Jurkat, Clone E6-1 (cell line): ENCODE measurements at places on chromosomes 4 and X.

DNA sequence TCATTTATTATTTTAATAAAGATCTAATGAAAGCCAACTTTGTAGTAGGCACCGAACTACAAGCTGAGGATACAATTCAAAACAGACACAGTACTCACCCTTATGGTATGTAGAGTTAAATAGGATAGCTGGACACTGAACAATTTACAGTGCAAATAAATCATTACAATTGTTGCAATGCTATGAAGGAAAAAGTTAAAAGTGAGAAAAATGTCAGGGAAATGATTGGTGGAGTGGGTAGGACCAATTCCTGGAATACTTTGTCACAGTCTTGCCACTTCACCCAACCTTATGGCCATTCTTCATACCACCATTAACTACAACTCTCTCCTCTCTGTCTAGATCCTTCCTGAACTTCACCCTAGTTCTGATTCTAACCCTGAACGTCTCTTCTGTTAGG lies 70.1 kb upstream of the CCSER1 start:
- DNase-seq, result no peak

DNA sequence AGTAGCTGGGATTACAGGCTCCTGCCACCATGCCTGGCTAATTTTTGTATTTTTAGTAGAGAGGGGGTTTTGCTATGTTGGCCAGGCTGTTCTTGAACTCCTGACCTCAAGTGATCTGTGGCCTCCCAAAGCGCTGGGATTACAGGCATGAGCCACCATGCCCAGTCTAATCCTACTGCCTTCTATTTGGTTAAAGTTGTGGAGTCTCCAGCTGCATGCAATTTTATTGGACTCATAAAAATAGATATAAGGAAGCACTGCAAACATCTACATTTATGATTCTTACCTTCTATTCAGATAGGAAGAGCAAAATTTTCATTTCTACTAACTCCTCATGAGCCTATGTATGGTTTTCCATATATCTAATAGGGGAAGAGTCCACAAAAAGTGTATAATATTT lies 13.7 kb downstream of the RIPPLY1 start:
- no peak for DNase-seq

DNA sequence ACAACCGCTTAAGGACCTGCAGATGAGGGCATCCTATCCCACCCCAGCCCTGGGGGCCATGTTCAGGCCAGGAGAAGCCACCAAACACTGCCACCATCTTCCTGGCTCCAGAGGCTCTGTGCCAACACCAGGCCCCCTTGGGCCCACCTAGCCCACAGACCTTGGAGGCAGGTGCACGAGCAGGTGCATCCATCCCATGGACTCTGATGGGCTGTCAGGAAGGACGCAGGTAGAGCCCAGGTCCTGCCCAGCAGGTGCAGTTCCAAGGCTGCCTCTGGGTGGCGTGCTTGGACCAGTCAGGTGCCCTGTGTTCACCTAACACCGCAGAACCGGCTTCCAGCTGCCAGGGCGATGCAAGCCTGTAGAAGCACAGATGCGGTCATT lies 22.8 kb upstream of the PDE6B start:
- no peak for DNase-seq

DNA sequence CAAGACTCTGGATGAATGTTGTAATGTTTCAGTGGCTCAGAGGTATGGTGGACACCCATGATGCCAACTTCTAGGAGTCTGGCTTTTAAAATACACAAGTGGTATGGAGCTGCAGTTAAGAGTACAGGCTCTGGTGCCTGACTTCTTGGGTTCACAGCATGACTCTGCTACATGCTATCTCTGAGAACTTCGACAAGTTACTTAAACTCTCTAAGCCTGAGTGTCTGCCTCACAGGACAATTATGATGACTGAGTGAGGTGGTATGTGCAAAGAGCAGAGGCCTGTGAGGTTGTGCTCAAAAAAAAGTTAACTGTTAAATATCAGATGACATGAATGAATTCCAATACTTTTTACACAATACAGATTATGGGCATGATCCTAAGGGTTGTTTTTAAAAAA lies 90.9 kb upstream of the SRD5A3 start:
- no peak for DNase-seq

GRCh38 chr4:144591401-144591800 lies 54.6 kb upstream of the HHIP start:
- DNase-seq, result peak; percentile 63

- no peak for DNase-seq
These were observed 442.9 kb downstream of the MID1IP1 start for GRCh38 chrX:39244147-39244546.

GRCh38 chr4:93384241-93384640 lies 444.3 kb upstream of the ATOH1 start:
- DNase-seq, result no peak

GRCh38 chr4:31114816-31115215 lies 394.6 kb downstream of the PCDH7 start:
- DNase-seq, result no peak

DNA sequence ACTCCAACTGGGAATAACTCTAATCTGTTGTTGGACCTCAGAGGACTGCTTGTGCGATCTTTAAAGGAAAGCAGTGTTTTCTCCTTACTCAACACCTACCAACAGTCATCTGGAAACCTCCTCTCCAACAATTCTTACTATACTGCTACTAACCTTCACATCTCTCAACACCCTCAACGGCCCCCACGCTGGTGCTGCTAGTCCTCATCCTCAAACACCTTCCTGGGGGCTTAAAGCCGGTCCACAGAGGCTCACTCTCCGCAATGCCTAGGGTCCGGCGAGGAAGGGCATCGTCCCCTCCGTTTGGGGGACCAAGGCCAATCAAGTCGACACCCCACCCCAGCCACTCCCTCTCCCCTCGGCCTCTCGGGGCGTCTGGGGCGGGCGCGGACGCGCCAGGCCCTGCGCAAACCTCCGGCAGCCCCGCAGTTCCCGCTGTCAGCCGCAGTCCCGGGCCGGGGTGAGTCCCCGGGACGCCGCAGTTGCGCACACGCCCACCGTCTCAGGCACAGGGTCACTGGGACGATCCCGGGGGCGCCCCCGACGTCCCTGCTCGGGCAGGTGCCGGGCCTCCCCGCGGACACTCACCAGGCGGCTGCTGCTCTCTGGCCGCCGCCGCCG lies 418 bp downstream of the TAB3 start:
- DNase-seq, result no peak

- no peak for DNase-seq
These were observed 18.5 kb downstream of the SPATA18 start for GRCh38 chr4:52069571-52069970.

DNA sequence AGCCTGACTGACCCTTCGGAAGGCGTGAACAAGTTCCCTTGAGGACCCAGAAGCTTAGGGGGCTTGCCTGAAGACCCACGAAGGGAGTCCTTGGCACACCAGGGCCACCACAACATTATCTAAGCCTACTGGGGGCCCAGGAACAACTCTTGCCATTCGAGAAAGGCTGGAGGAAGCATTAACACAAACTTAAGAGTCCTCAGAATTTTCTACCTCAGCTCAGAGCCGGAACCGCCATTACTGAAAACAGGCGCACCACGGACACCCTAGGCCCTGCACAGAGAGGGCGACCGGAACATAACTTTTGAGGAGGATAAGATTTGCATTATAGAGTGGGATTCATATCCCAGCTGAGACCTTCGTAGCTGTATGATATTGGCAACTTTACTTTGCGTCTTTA lies 229.1 kb downstream of the ADAM29 start:
- no peak for DNase-seq

GRCh38 chrX:912677-913076 lies 282.1 kb downstream of the SHOX start:
- no peak for DNase-seq

DNA sequence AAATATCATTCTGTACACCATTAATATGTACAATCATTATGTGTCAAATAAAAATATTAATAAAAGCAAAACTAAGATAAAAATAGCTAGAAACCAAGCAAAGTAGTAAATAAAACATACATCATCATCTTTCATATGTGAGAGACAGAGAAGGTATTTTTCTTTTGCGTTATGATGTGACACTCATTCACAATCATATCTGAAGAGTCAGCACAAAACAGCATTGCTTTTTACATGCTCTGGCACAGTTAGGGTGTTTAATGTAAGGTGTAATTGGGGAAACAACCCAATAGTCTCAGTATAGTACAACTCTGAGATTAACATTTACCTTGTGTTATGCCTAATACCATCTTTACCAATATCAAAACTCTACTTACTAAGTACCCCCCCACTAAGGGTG lies 376.6 kb downstream of the TMA16 start:
- no peak for DNase-seq

- peak; percentile 7 for DNase-seq
These were observed 195.6 kb upstream of the TACR3 start for GRCh38 chr4:103915224-103915869.
